Effector memory CD8-positive, alpha-beta T cell (primary cell): ENCODE measurements at places on chromosomes 7 and 10.

- peak overlapping the region; percentile 45 for H3K4me3 ChIP-seq
- H3K27ac ChIP-seq: peak overlapping the region; percentile 71
- H3K27me3 ChIP-seq: peaks cover 9% of the 10 kb centered on the region
These were observed 3.4 kb upstream of the PPP2R2D start for GRCh38 chr10:131897297-131897899.

- H3K27ac ChIP-seq: no peak overlapping the region
- no peak overlapping the region for H3K4me3 ChIP-seq
- H3K36me3 ChIP-seq: peaks cover 3% of the 10 kb centered on the region
- peaks cover 9% of the 10 kb centered on the region for H3K4me1 ChIP-seq
- no peak for DNase-seq
These were observed 64.8 kb upstream of the CALD1 start for GRCh38 chr7:134714470-134715205.

DNA sequence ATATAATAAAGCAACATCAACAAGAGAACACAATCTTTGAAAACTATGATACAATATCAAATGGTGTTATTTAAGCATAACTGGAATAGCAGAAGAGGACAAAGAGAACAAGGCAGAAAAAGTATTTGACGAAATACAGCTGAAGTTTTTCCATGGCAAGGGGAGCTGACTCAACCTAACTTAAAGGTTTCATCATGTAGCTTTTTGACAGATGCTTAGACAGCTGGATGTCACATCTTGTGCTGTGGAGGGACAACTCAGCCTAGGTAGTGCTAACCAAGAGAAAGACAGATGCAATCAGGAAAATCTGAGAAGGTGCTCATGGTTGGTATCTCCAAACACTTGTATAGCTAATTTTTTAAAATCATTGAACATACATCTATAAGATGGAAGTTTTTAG lies 208.2 kb downstream of the TFEC start:
- DNase-seq: no peak
- no peak overlapping the region for H3K4me3 ChIP-seq
- peaks cover 2% of the 10 kb centered on the region for H3K27me3 ChIP-seq
- no peaks in the 10 kb centered on the region for H3K4me1 ChIP-seq
- H3K27ac ChIP-seq: no peak overlapping the region

- no peaks in the 10 kb centered on the region for H3K27me3 ChIP-seq
- no peaks in the 10 kb centered on the region for H3K36me3 ChIP-seq
- no peak for DNase-seq
- no peaks in the 10 kb centered on the region for H3K4me1 ChIP-seq
- no peak overlapping the region for H3K27ac ChIP-seq
These were observed 159.5 kb downstream of the GLI3 start for GRCh38 chr7:42077271-42078135.

DNA sequence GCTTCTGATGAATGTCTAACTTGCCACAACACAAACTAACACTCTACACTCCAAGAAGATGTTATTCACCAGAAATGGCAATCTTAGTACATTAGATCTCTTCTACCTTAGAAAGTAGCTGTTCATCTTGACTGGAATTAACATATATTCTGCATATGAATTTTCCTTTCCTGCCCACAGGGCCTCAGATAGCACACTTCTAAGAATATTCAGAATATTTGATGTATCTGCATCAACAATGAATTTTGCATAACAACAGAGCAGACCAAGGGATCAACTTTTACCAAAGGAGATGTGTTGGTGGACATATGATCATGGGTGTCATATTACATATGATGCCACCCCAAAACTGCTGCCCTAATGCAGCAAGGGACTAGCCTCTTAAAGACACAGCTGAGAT lies 960.8 kb upstream of the GHITM start:
- no peak overlapping the region for H3K4me3 ChIP-seq
- H3K27ac ChIP-seq: no peak overlapping the region

- DNase-seq: no peak
- H3K36me3 ChIP-seq: no peaks in the 10 kb centered on the region
- peaks cover 7% of the 10 kb centered on the region for H3K4me1 ChIP-seq
- H3K4me3 ChIP-seq: no peak overlapping the region
- peak overlapping the region; percentile 34 for H3K27ac ChIP-seq
These were observed 222.1 kb downstream of the ARHGAP12 start for GRCh38 chr10:31706464-31707092.

- DNase-seq: no peak
- no peak overlapping the region for H3K4me3 ChIP-seq
- peaks cover 4% of the 10 kb centered on the region for H3K4me1 ChIP-seq
- no peak overlapping the region for H3K27ac ChIP-seq
- H3K36me3 ChIP-seq: no peaks in the 10 kb centered on the region
These were observed 154.0 kb upstream of the ZNF92 start for GRCh38 chr7:65219623-65220022.

- H3K27ac ChIP-seq: no peak overlapping the region
- H3K4me1 ChIP-seq: no peaks in the 10 kb centered on the region
- no peak overlapping the region for H3K4me3 ChIP-seq
- no peak for DNase-seq
- no peaks in the 10 kb centered on the region for H3K27me3 ChIP-seq
- no peaks in the 10 kb centered on the region for H3K36me3 ChIP-seq
These were observed 55.8 kb downstream of the PTN start for GRCh38 chr7:137287651-137288258.

GRCh38 chr7:121936951-121937623 lies 64.1 kb downstream of the PTPRZ1 start:
- no peaks in the 10 kb centered on the region for H3K27me3 ChIP-seq
- DNase-seq: no peak
- no peaks in the 10 kb centered on the region for H3K36me3 ChIP-seq

GRCh38 chr10:6045314-6045848 lies 16.8 kb downstream of the IL2RA start:
- H3K4me3 ChIP-seq: peak overlapping the region; percentile 45
- peaks cover 8% of the 10 kb centered on the region for H3K36me3 ChIP-seq
- no peak overlapping the region for H3K27ac ChIP-seq
- H3K27me3 ChIP-seq: no peaks in the 10 kb centered on the region

GRCh38 chr10:93475871-93476270 lies 6.3 kb downstream of the MYOF start:
- peaks cover 4% of the 10 kb centered on the region for H3K27me3 ChIP-seq
- no peak for DNase-seq
- H3K4me1 ChIP-seq: no peaks in the 10 kb centered on the region
- H3K4me3 ChIP-seq: no peak overlapping the region
- H3K36me3 ChIP-seq: no peaks in the 10 kb centered on the region

DNA sequence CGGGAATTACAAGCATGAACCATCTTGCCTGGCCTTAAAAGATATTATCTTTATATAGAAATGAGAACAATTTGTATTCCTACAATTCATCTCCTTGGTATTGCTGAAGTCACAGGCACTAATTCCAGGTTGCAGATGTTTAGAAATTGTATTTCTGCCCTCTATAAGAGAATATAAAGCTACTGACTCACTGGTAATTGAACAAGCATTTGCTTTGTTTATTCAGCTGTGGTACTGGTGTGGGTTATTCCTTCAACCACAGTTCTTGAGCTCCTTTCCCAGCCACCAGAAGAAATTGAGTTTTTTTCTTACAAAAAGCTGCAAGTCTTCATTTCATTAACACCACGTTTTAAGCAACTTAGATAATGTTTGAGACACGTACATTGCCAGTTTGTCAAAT lies 29.0 kb upstream of the MPP7 start:
- H3K36me3 ChIP-seq: peaks cover 41% of the 10 kb centered on the region
- H3K27ac ChIP-seq: peak overlapping the region; percentile 100
- H3K4me1 ChIP-seq: peaks cover 35% of the 10 kb centered on the region
- no peak for DNase-seq
- H3K27me3 ChIP-seq: no peaks in the 10 kb centered on the region

DNA sequence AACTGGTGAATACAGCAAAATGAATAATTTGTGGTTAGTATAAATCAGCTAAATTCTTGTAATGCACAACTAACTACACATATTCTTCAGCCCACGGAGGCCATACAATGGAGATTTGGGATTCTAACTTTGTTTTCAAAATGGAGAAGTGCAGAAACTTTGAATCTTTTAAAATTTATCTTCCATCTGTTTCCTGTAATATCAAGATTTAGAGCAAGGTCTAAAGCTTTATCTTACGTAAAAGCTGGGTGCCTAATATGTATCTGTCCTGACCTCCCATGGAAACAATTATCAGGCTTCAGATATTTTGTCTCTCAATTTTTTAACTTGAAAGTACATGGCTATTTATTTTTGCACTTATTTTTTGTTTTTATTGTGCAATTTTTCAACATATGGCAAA lies 5.0 kb upstream of the AHR start:
- no peak for DNase-seq
- H3K36me3 ChIP-seq: peaks cover 4% of the 10 kb centered on the region
- H3K27ac ChIP-seq: no peak overlapping the region
- peaks cover 11% of the 10 kb centered on the region for H3K4me1 ChIP-seq

GRCh38 chr7:35032166-35032565 lies 5.1 kb downstream of the DPY19L1 start:
- DNase-seq: no peak
- no peak overlapping the region for H3K4me3 ChIP-seq
- no peak overlapping the region for H3K27ac ChIP-seq
- no peaks in the 10 kb centered on the region for H3K27me3 ChIP-seq
- H3K36me3 ChIP-seq: peaks cover 7% of the 10 kb centered on the region
- peaks cover 42% of the 10 kb centered on the region for H3K4me1 ChIP-seq

- no peaks in the 10 kb centered on the region for H3K36me3 ChIP-seq
- H3K4me3 ChIP-seq: no peak overlapping the region
- H3K27me3 ChIP-seq: no peaks in the 10 kb centered on the region
- no peaks in the 10 kb centered on the region for H3K4me1 ChIP-seq
- no peak for DNase-seq
These were observed 9.6 kb upstream of the AGMO start for GRCh38 chr7:15571301-15571878.

- no peak overlapping the region for H3K4me3 ChIP-seq
- peaks cover 10% of the 10 kb centered on the region for H3K36me3 ChIP-seq
- H3K27me3 ChIP-seq: no peaks in the 10 kb centered on the region
- H3K27ac ChIP-seq: no peak overlapping the region
- DNase-seq: no peak
These were observed 35.7 kb downstream of the NAPEPLD start for GRCh38 chr7:103113164-103113563.

GRCh38 chr7:142485617-142486226 lies 227.9 kb upstream of the PRSS58 start:
- H3K27ac ChIP-seq: peak overlapping the region; percentile 84
- DNase-seq: peak; percentile 21
- no peaks in the 10 kb centered on the region for H3K27me3 ChIP-seq
- H3K4me1 ChIP-seq: peaks cover 18% of the 10 kb centered on the region

- H3K27me3 ChIP-seq: no peaks in the 10 kb centered on the region
- H3K27ac ChIP-seq: no peak overlapping the region
- no peaks in the 10 kb centered on the region for H3K4me1 ChIP-seq
These were observed 69.5 kb downstream of the HIBADH start for GRCh38 chr7:27593226-27593625.

DNA sequence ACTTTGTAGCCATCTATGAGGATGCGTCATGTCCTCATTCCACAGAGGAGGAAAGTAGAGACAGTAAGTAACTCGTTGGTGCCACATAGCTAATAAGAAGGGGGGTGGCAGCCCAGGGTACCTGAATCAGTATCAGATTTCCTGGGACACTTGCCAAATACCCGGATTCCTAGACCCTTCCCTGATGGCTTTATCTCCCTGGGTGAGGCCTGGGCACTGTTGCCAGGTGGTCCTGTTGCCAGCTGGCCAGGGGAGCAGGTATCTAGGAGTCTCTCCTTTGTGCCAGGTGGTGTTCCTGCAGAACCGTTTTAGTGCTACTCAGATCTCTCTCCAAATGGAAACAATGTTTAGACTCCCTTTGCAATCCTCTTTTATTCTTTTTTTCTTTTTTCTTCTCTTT lies 12.7 kb downstream of the SLC29A3 start:
- H3K4me3 ChIP-seq: no peak overlapping the region
- peaks cover 7% of the 10 kb centered on the region for H3K36me3 ChIP-seq
- H3K4me1 ChIP-seq: peaks cover 25% of the 10 kb centered on the region

DNA sequence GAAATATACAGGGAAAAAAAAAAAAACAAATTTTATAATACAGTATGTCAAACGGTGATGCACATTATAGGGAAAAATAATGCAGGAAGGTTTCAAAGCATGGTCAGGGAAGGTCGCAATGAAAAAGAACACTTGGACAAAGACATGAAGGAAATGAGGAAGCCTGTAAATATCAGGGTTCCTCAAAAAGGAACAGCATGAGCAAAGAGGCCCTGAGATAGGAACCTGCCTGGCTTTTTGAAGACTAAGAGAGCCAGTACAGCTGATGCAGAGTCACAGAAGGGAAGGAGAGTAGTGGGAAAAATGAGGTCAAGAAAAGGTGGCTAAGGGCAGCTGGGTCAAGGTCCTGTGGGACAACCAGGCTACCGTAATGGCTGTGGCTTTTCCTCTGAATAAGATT lies 1.9 kb downstream of the VPS41 start:
- peaks cover 7% of the 10 kb centered on the region for H3K36me3 ChIP-seq
- DNase-seq: no peak
- no peaks in the 10 kb centered on the region for H3K27me3 ChIP-seq
- no peak overlapping the region for H3K4me3 ChIP-seq
- peaks cover 37% of the 10 kb centered on the region for H3K4me1 ChIP-seq

DNA sequence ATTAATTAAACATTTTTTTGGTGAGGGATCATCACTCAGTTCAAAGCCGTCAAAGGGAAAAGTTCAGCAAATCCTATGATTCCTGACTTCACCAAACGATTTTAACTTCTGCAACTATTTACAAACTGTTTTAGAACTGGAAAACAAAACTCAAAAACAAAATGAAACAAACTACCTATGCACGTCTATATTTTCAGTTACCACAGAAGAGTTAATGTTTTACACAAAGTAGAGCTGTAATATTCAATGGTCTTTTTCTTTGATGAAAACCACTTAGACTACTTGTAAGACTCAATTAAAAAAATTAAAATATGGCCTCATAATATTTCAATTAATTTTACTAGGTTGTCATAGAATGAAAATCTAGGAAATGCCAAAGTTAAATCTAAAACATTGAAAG lies 131.5 kb downstream of the ATE1 start:
- no peak overlapping the region for H3K4me3 ChIP-seq
- DNase-seq: no peak
- peaks cover 7% of the 10 kb centered on the region for H3K4me1 ChIP-seq

DNA sequence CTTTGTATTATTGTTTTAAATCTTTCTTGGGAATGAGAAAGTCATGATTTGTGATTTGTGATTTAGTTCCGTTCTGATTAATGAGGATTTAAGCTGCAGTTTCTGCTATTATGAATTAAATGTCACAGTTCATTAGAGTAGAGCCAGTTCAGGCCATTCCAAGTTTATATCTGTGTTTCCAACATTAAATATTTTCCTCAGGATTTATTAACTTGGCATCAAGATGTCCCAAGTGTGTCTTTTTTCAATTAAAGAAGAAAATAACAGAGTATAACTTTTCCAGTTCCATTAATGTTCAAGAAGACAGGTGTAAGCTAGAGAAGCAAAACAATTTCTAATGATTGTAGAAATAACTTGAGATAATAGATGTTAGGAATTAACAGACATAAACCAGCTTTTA lies 1183.2 kb upstream of the CELF2 start:
- no peak overlapping the region for H3K27ac ChIP-seq
- H3K27me3 ChIP-seq: no peaks in the 10 kb centered on the region
- no peak overlapping the region for H3K4me3 ChIP-seq
- H3K36me3 ChIP-seq: no peaks in the 10 kb centered on the region

GRCh38 chr10:59434463-59435321 lies 72.3 kb upstream of the FAM13C start:
- no peak overlapping the region for H3K4me3 ChIP-seq
- no peaks in the 10 kb centered on the region for H3K4me1 ChIP-seq
- no peak for DNase-seq
